Cerebellar cortex (tissue), 1 donor: ENCODE measurements at places on chromosomes 3 and 15.

DNA sequence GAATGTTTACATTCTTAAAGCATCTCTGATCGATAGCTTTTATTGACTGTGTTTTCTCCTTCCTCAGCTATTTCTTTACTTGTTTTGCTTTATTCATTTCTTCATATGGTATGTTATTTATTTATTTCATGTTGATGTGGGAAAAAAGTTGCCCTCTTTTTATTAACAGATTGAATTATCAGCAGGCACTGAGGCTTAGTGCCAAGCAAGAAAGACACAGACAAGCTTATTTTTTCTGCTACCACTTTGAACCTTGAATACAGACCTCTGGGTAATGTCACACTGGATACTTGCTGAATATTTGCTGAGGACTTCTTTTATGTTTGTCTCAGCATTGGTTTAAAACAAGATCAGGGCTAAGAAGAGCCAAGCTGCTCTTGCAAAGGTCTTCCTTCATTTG, 162.0 kb upstream of the CNTN6 start:
- DNase-seq, result peak; percentile 88

- no peak for DNase-seq
Measured at GRCh38 chr3:7871003-7871560, 630.5 kb upstream of the LMCD1 start.

DNA sequence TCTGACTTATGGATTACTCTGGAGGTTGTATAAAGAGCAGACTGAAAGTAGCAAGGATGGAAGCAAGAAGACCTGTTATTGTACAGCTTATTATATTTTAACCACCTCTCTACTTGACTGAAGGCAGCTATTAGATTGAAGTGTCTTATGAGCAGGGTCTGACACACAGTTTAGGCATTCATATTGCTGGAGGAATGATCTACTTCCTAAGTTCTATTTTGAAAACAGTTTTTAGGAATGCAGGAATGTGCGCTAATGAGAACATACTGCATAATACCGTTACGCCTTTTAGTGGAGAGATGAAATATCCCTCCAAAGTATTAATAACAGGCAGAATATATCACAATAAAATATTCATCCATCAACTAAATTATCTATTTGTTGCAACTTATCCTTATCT, 193.3 kb downstream of the ISL2 start:
- DNase-seq, result no peak

GRCh38 chr3:144189044-144189443, 217.4 kb downstream of the DIPK2A start:
- DNase-seq, result no peak

DNA sequence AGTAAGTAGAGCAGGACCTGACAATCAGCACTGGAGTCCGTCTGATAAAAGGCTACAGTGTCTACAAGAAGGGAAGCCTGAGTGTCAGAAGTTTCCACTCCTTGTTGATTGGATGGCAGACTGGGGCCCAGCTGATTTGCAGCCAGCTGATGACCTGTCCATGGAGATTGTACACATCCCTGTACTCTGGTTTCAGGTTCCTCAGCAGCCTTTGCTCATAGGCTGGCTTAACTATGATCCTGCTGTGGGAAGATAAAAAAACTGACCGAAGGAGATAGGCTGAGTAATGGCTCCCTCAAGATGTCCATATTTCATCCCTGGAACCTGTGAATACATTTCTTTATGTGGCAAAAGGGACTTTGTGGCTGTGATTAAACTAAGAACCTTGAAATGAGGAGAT, 11.7 kb upstream of the LACTB start:
- DNase-seq, result no peak

DNA sequence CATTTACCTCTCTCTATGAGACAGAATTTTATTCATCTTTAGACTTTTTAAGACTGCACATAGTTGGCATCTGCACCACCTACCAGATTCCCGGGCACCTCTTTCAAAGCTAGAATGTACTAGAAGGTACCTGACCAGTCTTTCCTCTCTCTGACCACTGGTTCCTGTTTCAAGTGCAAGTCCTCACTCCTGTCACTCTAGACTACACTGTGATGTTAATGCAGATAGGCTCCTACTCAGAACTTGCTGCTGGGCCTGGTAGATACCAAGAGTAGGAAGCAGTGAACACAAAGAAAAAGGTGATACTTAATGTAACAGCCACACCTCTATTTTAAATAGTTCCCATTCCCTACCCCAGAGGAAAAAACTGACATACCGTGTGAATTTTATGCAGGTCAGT, 8.1 kb upstream of the TCAIM start:
- DNase-seq, result no peak

- DNase-seq, result no peak
Measured at GRCh38 chr3:40118091-40118490, 191.4 kb upstream of the EIF1B start.

- DNase-seq, result peak; percentile 75
Measured at GRCh38 chr3:115783938-115784738, 160.8 kb downstream of the GAP43 start.

- DNase-seq, result no peak
Measured at GRCh38 chr3:67906261-67906660, 251.8 kb upstream of the SUCLG2 start.

DNA sequence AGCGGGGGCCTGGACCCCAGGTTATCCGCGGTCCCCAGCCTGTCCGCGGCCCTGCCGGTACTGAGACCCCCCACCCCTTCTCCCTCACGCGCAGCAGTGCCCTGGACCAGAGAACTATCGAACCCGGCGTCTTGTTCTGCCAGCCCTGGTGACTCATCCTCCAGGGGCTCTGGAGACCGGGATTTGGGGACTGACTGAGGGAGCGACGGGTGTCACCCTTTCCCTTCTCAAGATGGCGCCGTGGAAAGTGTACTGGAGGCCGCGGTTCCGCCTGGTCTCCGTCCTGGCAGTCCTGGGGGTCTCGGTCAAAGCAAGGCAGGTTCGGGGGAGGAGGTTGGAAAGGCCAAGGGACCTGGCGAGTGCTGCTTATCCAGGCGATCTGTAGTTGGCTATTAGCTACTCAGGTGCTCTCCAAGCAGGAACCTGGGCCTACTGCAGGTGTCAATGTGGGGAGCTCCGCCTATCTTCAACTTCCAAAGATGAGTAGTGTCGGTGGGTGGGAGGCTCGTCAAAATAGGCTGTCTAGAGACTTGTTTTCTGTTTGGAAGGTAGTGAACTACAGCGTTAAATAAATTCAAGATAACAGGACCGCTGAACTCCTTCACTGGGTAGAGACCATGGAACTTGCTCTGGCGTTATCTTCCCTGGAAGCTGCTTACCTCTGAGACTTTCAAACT, 790 bp downstream of the RAB5A start:
- peak; percentile 38 for DNase-seq

DNA sequence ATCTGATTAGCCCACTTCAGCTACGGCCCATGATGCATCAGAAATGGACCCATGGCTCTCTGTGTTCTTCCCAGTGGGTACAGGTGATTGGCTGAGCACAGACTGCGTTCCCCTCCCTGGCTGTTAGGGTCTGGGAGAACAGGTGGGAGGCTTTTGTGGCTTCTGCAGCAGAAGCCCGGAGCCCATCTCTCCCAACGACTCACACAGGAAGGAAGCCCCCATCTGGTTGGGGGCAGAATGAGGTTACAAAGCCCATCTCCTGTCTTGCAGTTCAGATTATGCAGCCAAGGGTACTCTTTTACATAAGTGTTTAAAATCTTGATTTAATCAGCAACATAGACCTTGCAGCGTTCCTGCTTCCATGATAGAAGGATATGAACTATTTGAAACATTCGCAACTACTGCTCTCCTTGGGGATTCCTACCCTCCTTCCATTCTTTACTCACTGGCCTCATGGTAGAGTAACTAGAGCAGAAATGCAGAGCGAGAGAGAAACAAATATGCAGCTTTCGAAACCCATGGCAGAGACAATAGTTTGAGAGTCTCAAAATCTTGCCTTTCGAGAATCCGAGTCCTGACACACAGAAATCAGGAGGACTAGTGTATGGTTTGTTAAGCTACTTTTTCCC, 291.3 kb downstream of the TLE3 start:
- DNase-seq, result no peak

DNA sequence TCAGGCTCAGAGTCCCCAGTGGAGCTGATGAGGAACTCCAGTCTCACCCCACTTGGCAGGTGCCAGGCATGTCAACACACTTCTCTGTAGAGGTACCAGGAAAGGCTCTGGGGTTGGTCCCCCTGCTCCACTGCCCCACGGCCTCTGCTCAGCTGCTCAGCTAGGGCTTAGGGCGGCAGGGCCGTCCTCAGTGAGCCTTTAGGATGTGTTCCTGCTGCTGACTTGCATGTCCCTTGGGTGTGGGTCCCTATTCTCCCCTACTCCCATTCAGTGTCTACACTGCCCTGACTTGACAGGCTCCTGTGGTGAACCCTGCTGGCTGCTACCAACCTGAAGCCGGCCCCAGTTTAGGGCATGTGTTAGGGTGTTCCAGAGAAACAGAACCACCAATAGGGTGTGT, 17.9 kb upstream of the POLG start:
- DNase-seq, result no peak

- DNase-seq, result no peak
Measured at GRCh38 chr3:121654493-121655385, 6.0 kb downstream of the HCLS1 start.

DNA sequence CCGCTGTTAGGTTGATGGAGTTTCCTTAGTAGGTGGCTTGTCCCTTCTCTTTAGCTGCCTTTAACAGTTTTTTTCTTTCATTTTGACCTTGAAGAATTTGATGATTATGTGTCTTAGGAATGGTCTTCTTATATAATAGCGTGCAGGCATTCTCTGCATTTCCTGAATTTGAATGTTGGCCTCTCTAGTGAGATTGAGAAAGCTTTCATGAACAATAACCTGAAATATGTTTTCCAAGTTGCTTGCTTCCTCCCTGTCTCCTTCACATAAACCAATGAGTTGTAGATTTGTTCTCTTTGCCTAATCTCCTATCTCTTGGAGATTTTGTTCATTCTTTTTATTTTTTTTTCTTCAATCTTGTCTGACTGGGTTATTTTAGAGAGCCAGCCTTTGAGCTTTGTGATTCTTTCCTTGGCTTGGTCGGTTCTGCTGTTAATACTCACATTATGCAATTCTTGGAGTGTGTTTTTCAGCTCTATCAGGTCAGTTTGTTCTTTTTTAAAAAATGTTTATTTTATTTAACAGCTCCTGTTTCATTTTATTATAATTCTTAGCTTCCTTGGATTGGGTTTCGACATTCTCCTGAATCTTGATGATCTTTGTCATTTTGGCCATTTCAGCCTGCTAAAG, 627.9 kb downstream of the SI start:
- no peak for DNase-seq

- DNase-seq, result no peak
Measured at GRCh38 chr15:79376383-79376782, 55.8 kb upstream of the MINAR1 start.
